ENCODE measurements at places on chromosomes 13 and 19.
A peak's percentile ranks its signal among the peaks of the same experiment; 100 is the strongest.

DNA sequence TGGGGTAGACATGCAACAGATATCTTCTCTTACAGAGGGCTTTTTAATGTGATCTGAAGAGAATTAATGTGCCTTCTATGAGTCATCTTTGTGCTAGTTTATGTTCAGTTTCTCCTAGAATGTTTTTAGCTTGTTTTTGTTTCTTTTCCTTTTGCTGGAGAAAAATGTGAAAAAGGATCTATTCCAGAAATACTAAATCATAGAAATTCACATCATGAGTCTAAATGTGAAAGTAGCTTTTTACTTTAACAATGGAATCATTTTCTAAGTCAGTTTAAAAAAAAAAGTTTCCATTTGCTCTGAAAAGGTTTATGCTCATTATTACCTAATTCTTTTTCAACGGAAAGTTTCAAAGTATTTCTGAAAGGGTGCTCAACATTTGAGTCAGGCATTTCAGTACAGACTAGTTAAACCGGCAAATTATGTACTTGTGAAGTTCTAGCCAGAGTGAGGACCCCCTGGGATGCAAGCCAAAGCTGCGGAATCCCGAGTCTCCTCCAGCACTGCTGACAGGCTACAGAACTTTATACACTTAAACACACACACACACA lies 72.9 kb downstream of the SPATA13 start:
- peak; percentile 37 for DNase-seq

- DNase-seq = no peak
These were observed 133.7 kb downstream of the GGACT start for GRCh38 chr13:100454876-100455275.

DNA sequence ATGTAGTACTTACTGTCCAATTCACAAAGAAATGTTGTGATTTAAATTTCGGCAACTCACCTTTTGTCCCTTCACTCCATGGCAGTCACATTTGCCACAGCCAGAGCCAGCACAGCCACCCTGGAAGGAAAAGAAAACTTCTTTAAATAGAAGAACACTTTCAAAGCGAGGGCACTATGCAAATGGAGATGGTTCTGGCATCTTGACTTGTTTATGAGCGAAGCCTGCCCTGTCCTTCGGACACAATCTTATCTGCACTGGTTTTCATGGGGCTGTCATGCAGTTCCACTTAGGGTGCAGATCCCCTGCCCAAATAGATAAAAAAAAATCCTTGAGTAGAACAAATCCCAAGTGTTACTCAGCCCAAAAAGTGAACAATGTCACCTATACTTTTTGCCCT lies 64.3 kb downstream of the COL4A1 start:
- DNase-seq = no peak

GRCh38 chr13:97749174-97749573 lies 204.3 kb upstream of the IPO5 start:
- no peak for DNase-seq

DNA sequence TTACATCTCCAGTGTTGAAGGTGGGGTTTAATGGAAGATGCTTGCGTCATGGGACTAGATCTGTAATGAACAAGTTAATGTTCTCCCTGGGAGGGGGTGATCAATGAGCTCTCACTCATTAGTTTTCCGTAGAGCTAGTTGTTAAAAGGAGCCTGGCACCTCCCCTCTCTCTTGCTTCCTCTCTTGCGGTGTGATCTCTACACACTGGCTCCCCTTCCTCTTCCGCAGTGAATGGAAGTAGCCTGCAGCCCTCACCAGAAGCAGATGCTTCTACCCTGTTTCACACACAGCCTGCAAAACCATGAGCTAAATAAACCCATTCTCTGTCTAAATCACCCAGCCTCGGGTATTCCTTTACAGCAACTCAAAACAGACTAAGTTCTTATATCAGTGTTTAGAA lies 318.8 kb downstream of the SLITRK1 start:
- no peak for DNase-seq

DNA sequence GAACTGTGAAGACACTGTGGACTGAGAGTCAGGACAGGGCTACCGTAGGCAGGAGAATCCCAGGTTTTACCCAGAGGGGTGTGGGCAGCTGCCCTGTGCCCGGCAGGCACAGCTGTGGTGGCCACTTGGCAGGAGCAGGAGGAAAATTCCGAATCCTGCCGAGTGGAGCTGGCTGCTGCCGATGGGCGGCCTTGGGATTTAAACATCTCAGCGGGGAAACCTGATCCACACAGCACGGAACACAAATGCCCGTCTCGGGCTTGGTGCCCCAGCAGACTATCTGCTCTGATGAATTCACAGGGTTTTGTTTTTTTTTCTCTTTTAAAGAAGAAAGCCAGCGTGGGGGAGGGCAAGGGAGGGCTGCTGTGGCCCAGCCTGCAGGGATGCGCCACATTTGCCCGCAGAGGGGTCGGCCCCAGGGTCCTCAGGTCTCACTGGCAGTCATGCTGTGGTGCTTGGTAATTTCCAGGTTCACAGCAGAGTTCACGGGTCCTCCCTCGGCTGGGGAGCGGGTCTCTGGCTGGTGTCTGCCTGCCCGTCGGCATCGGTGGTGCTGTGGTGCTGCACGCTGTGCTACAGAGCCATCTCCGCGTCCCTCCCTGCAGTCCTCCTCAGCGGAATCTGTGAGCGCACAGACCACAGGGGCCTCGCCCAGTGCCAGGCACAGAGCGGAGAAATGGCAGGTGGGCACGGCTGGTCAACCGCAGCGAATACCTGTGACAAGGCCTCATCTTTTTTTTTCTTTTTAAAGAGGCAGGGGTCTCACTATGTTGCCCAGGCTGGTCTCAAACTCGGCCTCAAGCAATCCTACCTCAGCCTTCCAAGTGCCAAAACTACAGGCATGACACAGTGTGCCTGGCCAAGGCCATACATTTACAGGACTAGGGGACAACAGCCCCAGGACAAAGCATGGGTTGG lies 28.1 kb downstream of the MPND start:
- DNase-seq = no peak

- no peak for DNase-seq
These were observed 696 bp upstream of the ERFL start for GRCh38 chr19:41928754-41929535.

- no peak for DNase-seq
These were observed 136.7 kb upstream of the TMTC4 start for GRCh38 chr13:100811024-100811865.

DNA sequence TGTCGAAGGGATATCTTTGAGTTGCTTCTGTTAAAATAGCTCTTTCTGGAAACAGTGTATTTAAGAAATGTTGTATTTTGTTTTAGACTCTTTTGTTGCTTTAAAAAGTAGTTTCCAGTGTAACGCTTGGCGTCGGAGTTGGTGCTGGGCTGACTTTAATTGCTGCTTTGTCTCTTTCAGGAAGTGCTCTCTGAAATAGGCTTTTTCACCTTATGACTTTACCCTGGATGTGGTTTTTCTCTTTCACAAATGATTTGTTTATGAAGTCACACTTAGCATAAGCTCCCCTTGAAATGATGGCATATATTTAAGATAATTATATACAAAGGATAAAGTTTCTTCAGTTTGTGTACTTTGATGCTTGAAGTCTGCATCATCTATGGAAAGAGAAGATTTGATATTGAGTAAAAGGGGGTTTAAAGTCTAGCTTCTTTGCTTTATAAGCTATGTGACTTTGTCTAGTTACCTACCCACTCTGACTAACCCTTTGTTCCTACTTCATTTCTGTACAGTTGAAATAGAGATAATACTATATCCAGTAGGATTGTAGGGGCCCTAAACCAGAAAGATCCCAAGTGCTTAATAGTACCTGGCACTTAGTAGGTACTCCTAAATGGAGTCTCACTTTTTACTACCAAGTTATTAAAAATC lies at the start of gene GPR18:
Gene GPR18 (minus strand): TSS at position 170 of the 651 bp plus-strand sequence. CDS start 2,507 bp downstream, outside the sequence.
- no peak for DNase-seq

GRCh38 chr13:110680852-110681251 lies 25.1 kb downstream of the CARS2 start:
- DNase-seq = no peak

DNA sequence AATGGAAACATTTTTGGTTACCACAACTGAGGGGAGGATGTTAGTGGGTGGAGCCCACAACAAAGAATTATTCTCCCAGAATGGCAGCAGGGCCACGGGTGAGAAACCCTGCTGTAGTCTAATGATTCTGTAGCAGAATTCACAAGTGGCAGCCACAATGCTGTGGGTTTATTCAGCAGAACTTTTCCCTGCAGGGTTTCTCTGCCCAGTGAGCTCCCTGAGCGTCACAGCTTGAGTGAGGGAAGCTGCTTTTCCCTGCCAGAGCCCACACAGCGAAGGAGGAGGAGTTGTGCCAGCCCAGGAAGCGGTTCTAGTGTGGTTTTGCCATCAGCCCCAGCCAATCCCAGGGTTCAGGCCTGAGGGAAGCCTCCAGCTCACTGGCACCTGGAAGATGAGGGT lies 4.4 kb downstream of the ATP12A start:
- no peak for DNase-seq

DNA sequence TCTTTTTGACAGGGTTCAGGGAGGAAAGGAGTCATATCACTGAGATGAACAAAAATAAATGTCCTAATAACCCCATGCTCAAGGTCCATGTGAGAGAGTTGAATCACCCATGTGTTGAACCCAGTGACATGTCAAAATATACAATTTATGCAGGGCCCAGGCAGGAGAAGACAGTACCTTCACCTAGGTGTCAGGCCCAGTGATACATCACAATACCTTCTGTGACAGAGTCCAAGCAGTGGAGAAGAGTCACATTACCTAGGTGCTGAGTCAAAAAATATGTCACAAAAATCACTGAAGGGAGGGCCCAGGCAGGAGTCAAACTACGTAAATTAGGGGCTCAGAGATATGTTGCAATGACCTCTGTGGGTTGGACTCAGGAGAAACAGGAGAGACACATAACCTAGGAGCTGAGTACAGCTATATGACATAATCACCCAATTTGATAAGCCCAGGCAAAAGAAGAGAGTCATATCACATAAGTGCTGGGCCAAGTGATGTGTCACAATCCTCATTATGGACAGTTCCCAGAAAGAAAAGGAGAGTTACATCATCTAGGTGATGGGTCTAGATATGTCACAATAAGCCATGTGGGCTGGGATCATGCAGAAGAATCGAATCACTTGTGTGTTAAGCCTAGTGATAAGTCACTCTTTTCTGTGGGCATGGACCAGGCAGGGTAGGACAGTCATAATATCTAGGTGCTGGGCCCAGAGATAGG lies 13.8 kb upstream of the ZNF724 start:
- DNase-seq = no peak

DNA sequence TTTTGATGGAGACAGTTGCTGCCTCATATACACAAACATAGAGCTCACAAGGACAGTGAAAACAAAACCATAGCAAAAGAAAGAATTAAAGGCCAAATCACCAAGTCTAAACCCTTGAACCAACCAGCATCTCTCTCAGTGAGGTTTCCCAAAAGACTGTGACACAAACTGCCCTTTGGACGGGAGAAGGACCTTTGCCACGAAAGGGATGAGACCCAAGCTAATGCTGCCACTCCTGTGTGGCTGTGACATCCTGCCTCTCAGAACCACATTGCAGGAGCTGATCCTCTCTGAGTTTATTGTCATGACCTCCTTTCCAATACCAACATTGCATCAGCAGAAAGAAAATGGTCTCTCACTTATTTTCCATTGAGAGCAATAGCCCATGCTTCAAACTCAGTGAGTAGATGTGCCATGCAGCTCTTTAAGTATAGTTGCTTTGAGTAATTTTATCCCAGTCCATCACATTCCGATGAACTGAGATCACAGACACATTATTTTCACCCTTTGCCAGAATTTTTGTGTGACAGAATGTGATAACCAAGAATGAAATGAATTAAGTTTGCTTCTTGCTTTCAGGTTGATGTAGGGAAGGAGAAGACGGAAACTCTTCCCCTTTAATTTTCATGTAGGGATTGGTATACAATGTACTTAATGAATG lies 133.5 kb upstream of the IRS2 start:
- DNase-seq = no peak

DNA sequence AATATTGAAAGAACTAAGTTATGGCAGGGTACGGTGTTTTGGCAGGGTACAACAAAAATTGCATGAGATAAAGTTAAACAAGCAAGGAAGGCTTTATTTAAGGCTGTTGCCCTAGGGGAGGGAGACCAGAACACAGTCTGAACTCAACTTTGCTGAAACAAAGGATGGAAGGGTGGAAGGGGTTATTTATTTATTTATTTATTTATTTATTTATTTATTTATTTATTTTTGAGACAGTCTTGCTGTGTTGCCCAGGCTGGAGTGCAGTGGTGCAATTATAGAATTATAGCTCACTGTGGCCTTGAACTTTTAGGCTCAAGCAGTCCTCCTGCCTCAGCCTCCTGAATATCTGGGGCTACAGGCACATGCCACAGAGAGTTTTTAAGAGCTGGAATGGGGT lies 75.9 kb downstream of the HS6ST3 start:
- no peak for DNase-seq

- no peak for DNase-seq
These were observed 165.2 kb downstream of the SHISA2 start for GRCh38 chr13:25886438-25887214.

- no peak for DNase-seq
These were observed 4.0 kb downstream of the ERF start for GRCh38 chr19:42250666-42251531.

DNA sequence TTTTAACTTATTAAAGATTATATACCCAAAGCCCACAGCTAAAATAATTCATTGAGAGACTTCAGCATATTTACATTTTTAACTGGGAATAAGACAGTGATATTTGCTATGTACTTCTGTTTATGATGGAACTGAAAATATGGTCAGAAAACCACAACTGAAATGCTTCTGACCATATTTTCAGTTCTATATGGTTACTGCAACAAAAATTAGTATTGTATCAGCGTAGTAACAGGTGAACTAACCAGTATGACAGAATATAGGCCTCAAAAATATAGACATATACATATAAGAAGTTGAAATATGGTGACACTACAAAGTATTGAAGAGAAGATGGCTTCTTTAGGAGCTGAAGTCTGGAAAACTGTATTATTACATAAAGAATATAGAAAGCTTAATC lies 857.4 kb downstream of the OLFM4 start:
- no peak for DNase-seq

DNA sequence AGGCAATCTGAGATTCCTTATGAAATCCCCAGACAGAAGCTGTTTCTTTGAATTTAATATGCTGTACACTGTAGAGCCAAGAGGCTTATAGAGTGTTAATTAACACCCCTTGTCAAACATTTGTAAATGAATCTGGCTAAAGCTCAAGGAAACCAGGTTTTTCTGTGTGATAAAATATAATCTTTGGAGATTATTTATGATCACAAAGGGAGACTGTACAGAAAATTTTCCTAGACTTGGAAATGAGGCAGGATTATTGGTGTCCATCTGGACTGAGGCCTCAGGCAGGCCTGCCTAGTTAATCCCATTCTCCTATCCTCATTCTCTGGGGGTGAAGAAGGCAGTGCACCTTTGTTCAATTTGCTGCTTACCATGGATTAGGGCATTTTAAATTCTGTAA lies 17.8 kb downstream of the KL start:
- DNase-seq = no peak

DNA sequence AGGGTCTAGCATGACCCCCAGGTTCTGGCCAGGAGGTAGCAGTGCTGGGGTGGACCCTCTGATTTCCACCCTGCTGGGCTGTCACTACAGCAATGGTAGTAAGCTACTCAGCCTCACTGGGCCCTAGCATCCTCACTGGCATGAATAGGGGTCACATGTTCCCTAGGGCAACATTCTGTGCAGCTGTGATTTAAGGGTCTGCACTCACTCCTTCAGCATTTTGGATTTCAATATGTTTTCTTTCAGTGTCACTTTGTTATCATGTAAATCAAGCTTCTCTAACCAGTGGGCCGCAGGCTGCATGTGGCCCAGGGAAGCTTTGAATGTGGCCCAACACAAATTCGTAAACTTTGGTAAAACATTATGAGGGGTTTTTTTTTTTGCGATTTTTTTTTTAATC lies 57.8 kb downstream of the SPATA13 start:
- no peak for DNase-seq

GRCh38 chr13:43874504-43875092 lies 4.9 kb downstream of the CCDC122 start:
- no peak for DNase-seq

- no peak for DNase-seq
These were observed 14.4 kb downstream of the FOXO1 start for GRCh38 chr13:40651866-40652587.

Measured in GM04503 (cell line).